ENCODE measurements at places on chromosomes 1 and 21.

DNA sequence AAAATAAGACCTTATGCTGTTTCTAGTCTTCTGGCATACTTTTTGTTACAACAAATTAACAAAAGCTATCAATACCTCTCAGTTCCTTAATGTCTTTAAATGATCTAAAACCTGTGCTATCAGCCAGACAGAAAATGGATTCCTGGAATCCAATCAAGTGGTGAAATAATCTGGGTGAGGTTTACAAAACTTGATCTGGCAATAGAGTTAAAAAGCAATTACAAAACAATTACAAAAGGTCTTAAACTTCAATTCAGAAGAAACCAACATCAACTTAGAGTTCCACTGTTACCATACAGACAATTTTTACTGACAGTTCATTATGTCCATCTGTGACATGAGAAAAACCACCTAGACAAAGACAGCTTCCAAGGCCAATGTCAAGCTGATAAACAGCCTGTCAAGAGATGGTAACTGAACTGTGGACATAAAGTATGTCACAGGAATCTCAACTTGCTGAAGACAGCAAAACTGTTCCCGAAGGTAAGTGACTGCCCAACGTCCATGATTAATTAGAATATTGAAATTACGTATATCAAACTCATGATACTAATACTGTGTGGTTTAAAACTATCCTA, 17.4 kb downstream of the ZZZ3 start:
- DNase-seq, result no peak

GRCh38 chr1:114671011-114671938, 1.4 kb upstream of the DENND2C start:
- DNase-seq, result no peak

DNA sequence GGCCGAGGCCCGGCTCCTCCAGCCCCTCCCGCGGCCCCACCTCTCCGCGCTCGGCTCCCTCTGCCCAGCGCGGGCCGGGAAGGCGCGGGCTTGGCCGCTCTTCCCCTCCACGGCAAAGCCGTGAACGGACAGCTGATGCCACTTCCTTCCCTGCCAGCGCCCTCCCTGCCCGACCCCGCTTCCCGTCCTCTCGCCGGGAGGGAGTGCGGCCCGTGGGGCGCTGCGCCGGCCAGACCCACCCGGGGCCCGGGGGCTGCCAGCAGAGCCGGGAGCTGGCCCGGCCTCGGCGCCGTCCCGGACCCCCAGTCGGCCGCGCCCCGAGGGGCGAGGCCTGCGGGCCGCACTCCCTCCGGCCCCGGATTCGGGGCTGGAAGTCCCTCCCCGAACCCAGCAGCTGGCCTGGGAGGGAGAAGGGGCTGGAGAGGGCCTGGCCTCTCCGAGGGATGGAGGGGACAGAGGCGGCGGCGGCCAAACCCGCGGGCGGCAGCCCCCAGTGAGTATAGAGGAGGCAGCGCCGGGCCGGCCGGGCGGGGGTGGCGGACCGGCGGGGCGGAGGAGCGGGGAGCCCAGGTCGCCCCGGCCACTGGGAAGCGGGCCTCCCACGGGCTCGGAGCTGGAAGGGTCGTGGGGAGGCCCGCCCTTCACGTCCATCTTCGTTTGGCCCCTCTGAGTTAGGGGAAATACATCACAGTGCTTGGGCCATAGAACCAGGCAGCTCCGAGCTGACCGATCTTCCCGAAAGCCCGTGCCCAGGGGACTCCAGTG, at the start of gene KIAA1614:
TSS of gene KIAA1614 (plus strand) at position 97 of the 765 bp plus-strand sequence. CDS start at position 444, 347 bp downstream.
- no peak for DNase-seq

DNA sequence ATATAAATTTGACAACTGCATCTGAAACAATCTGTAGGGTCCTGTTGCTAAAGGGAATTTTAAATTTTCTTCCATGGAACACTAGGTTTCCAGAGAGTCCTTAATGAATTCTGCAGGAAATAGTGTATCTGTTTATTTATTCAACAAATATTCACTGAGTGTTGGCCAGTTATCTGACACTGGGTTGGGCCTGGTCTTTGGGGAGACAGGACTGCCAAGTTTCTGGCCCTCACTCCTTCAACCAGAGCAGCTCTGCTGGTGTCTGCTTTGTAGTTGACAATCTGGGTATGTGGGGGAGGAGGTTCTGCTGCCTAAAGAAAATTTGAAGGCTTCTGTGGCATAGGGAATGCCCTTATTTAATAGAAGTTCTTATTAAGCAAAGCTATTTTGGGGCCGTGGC, 26.1 kb upstream of the HUNK start:
- no peak for DNase-seq

DNA sequence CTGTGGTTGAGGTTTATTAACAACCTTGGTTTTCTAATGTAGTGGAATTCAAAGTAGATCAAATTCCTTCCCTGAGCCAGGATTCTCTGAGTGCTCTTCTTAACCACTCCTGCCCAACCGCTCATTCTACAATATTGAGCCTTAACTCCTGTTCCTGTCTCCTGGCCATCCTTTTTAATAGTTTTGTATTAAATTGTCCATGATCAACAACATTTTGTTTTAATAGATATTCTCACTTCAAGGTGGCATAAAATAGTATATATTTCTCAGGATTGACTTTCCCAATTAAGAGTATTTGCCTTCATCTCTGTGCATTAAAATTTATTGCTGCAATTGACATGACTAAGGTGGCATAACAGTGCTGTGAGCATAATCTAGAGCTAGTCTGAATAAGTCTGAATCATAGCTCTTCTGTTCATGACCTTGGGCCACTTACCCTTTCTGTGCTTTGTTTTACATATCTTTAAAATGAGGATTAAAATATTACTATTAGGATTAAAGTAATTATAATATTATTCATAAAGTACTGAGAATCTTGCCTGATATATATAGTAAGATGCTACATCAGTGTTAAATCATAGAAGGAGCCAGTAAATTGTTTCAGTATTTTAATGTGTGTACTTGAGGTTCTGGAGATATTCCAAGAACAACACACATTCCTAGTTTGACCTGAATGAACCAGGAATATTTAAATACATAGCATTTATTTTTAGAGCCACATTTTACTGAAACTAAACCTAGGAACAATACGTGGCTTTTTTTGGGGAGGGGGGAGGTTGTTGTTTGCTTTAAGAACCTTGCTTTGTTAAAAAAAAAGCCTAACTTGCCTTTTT, 76.4 kb downstream of the ADGRL2 start:
- no peak for DNase-seq

DNA sequence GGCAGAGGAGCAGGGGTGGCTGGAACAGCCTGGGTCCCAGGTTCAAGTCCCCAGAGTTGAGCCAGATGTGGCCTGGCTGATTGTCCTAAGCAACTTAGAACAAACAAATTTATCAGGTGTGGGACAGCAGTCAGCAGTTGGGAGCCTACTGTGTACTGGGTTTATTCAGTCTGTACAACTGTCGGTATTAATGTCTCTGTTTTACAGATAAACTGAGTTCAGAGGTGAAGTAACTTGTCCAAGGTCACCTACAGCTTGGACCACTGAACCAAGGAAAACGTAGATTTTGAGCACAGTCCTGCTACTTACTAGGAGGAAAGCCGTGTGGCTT, 14.6 kb upstream of the TRIM63 start:
- no peak for DNase-seq

GRCh38 chr1:201461645-201462441, 7.1 kb downstream of the PHLDA3 start:
- no peak for DNase-seq

DNA sequence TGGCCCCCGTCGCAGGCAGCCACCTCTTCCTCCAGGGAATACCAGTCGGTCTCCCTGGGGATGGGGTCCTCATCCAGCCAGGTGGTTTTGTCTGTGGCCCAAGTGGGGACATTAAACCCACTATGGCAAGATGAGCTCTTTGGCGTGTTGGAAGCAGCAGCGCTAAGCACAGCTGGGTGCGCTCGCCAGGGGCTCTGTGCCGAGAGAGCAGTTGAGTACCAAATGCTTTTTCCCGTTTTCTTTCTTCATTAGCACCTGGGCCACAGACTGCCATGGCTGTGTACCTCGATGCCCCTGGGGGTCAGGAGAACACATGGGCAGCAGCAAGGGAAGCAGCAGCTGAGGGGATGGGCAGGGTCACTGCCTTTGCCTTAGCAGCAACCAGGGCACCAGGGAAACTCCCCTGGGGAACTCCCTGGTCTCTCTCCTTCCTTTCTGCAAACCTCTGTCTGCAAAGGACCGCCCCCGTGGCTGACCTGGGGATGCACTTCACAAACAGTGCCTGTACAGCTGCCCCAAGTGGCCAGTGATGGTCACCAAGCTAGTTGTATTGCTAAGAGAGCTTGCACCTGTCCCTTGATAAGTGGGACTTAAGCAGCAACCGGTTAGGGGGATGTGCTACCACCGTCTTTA, 31.1 kb downstream of the EDARADD start:
- peak; percentile 12 for DNase-seq

DNA sequence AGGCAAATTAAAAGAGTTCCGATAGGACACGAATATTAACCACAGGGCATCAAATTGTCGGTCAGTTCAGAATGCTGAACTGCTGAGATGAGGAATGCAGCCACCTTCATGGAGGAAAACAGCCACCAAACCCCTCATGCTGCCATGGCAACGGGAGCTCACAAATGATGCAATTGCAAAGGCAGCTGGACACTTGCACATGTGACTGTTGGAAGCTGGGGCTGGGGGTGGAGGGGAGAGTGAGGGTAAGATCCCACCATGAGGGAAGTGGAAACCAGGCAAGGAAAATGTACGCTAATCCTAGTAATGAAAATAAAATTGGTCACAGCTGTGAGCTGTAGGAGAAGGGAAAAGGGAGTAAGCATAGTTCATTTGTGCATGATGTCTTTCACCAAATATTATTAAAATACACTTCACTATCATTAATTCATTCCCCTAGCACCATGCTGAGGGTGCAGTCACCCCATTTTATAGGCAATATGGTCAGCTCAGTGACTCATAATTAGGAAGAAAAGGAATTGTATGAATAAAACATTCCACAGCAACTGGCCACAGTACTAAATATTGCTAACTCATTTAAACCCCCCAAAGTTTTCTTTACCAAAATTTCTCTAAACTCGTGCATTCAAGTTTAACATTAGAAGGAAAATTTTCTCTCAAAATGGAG, 15.3 kb downstream of the BECN2 start:
- peak; percentile 25 for DNase-seq

DNA sequence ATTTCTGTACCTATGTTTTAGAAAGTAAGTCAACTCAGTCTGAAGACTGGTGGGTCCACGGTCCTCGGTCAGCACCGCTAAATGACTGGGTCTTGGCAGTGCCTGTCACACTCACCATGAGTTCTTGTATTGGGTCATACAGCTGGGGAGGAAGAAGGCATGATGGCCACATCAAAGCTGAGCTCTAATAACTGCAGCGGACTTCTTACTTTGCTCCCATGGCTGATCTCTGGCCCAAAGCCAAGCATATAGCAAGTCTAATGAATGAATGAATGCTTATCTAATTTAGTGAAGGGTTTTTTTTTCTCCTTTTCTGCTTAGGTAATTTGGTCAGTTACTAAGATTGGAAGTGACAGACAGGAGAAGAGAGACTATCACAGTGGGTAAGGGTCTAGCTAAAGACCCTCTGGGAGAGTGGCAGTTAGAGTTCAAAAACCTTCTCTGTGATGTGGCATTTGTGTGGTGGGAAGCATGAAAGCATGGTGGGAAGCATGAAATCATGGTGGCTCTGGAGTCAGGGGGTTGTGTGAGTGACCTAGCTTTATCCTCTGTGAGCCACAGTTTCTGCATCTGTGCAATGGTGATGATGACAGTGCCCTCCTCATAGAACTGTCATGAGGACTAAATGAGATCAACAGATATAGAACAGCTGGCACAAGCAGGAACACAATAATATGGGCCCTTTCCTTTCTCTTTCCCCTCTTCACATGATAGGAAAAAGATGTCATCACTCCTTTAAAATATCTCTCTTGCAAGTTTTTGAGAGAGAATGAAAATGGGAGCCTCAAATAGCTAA, 78.9 kb upstream of the JAK1 start:
- DNase-seq, result no peak

GRCh38 chr1:240417317-240417716, 194.6 kb downstream of the GREM2 start:
- DNase-seq, result no peak

GRCh38 chr1:38555594-38555993, 304.0 kb downstream of the RRAGC start:
- DNase-seq, result no peak

GRCh38 chr1:95041491-95042165, 31.1 kb downstream of the ALG14 start:
- peak; percentile 43 for DNase-seq
